Endothelial cell of umbilical vein (primary cell): ENCODE measurements at places on chromosomes 6 and 20. TPM values are rescaled to one million over a fixed set of nuclear protein-coding genes. Genes with fewer than 3 reads are reported as not detected.

GRCh38 chr6:8079126-8079525, 14.9 kb upstream of the BLOC1S5 start:
- no peak for DNase-seq

DNA sequence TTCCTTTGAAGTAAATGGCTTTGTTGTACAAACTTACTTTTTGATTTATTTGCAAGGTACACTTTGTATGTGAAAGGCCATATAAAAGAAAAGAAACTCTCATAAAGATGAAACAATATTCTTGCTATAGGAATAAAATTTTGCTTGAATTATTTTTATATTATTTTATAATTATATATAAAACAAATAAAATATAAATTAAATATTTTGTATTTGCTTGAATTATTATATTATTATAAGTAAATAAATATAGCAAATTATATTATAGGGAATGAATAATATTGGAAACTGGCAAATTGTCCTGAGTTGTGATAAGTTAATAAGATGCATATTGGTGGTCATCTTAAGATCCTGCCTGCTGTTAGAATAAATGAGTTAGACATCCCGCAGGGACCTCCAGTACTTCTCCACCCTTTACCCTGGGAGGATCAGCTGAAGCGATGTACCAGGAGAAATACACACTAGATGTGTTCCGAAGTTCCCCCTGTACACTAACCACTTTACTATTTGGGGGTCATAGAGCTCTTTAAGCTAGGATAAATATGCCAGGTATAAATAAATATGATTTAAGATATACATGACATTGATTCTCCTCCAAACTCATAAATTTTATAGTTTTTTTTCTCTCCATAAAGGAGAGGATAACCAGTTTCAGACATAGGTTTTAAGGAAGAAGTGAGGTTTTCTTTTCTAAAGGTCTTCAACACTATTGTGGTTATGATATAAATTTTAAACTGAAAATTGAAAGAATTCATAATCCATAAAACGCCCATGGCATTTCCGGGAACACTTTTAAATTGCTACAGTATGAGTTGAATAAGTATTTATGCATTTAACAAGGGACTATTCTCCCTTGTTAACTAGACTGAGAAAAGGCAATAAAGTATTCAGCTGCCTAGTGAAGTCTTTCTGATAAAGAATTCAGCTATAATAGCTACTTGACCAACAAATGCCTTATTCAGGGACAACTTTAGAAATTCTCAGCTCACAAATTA, 486.3 kb upstream of the MARCKS start:
- no peak for DNase-seq

- DNase-seq = no peak
Measured at GRCh38 chr6:116948533-116949304, 71.7 kb downstream of the RFX6 start.

GRCh38 chr6:151148111-151148510, 91.7 kb upstream of the AKAP12 start:
- DNase-seq = no peak

DNA sequence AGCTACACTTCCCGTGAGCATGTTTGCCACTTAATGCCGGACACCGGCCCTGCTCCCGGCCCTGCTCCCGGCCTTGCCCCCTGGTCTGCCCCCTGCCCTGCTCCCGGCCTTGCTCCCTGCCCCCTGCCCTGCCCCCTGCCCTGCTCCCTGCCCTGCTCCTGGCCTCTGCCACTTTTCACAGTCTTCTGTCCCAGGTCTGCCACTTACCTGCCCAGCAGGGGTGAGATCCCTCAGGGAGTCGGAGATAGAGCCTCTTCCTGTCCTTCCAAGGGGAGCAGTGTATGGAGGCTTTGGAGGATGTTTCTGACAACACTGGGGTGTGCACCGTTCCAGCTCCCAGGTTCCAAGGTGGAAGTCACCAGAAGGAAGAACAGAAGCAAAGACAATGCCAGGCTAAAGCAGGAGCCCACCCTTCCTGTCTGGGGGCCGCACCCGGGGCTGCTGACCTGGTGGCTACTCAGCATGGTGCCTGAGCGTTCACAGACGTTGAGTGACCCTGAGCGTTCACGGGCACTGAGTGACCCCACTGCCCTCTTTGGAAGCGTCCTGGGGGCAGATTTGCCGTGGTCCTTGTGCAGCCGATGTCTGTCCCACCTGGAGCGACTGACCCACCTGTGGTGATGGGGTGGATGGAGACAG, 199.8 kb downstream of the DLL1 start:
- DNase-seq = no peak

DNA sequence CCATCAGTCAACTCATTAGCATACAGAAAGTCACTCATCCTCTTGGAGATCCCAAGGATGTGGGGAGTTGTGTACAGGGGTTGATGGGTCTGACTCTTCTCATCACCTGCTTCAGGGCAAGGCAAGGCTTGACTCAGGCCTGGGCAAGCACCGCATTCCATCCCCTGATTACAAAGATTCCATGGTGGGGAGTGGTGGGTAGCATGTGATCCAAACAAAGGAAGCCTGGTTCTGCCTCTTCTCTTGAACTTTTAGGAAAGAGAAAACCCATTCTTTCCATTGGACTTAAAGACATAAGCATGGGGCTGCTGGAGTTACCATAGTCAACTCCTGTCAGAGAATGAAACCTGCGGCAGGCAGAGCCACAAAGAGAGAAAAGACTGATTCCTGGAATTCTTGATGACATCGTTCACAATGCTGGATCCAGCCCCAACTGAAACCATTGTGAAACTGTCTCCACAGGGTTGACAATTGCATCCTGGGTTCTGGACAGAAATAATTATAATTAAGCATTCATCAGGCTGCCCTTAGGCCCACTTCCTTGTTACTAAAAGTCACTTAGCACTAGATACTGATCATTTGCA, 235.8 kb upstream of the KCNG1 start:
- no peak for DNase-seq

DNA sequence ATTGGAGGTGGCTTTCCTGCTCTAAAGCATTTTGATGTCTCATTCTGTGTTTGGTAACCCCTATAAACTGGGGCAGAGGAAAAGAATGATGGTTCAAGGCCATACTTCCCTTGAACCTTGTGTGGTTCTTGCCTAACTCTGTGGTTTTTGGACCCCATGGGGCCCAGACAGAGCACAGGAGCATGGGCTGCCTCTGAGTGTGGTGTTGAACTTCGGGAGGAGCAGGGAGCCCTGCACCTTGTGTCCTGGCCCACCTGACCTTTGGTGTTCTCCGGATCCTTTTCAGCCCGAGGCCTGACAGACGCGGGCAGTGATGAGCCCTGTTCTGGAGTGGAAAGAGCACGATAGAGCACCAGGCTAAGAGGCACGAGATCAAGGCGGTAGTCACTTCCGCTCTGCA, 18.8 kb downstream of the TMEM74B start:
- DNase-seq = no peak

- no peak for DNase-seq
Measured at GRCh38 chr6:81562169-81562568, 190.3 kb downstream of the TENT5A start.

- DNase-seq = no peak
Measured at GRCh38 chr20:50306478-50307423, 116.1 kb downstream of the CEBPB start.

DNA sequence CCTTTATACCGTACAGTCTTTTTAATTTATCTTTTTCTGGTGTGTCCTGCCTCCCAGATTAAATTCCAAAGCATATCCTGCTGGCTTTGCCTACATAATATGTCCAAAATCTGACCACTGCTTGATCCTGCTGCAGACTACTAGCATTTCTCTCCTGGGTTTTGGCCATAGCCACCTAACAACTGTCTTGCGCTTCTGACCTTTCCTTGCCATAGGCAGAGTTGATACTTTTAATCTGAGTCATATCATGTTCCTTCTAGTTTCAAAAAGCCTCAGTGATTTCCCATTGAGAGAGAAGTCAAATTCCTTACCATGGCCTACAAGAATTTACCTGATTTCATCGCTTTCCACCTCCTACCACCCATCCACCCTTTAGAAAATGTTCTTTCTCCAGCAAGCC, 104.8 kb downstream of the BCKDHB start:
- DNase-seq = no peak

- DNase-seq = no peak
Measured at GRCh38 chr6:36563237-36563927, 16.1 kb upstream of the STK38 start.

- DNase-seq = no peak
Measured at GRCh38 chr6:3450888-3451287, 6.0 kb downstream of the SLC22A23 start.

GRCh38 chr6:44966449-44967092, 361.6 kb upstream of the RUNX2 start:
- DNase-seq = peak; percentile 91

GRCh38 chr20:61977419-61977786, 88.3 kb downstream of the TAF4 start:
- no peak for DNase-seq

GRCh38 chr6:14458669-14459266, 341.2 kb downstream of the CD83 start:
- no peak for DNase-seq

DNA sequence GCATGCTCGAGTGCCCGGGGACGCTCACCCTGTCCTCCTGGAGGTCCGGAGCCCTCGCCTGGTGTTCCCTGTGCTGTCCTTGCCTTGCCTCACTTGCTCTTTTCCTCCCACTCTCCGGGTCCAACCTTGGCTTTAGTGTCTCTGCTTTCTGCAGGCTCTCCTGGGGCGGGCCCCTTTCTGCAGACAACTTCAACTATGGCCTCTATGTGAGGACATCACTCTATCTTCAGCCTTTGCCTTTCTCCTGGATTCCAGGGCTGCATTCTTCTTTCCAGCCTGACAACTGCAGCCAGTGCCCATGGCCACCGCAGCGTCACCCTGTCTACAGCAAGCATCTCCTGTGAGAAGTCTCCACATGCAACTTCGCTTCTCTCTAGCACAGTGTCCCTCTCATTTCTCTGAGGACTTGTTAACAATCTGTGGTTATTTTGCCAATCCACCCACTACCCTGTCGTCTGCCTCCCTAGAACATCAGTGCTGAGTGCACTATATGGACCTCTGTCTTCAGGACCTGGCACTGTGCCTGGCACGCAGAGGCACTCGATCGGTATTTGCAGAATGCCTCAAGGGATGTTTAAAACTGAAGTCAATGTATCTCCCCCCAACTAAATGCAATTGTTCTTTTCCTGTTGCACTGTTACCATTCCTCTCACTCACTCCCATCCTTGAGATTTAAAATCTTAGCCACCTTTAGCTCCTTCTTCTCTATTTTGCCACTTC, 35.9 kb downstream of the FOXC1 start:
- DNase-seq = no peak

The AGER gene
- 12.0 and 18.5 TPM in 2 replicates for total RNA-seq

The MEI4 gene
- total RNA-seq = not detected in 2 replicates

The ASIP gene
- total RNA-seq = not detected in 2 replicates

The AAR2 gene
- total RNA-seq = 21.9 and 23.2 TPM in 2 replicates
